ENCODE measurements at places on chromosomes 5 and 9.
A peak's percentile ranks its signal among the peaks of the same experiment; 100 is the strongest.

DNA sequence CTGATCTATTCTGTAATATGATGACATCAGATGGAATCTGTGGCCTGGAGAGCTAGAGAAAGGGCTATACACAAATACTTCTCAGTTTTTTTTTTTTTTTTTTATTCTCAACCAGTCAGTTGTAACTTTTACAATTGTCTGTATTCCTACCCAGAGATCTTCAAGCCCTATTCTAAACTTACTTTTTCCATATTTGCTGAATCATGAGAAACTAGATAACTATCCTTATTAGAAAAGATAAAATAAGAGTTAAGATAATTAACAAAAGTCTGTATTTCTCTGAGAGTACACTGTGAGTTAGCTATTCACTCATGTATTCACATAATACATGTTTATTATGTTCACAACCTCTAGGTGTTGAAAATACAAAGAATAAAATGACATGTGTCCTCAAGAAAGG lies 1575.9 kb downstream of the EFNA5 start:
- no peak for DNase-seq

GRCh38 chr9:121709798-121710197 lies 58.4 kb downstream of the DAB2IP start:
- no peak for DNase-seq

DNA sequence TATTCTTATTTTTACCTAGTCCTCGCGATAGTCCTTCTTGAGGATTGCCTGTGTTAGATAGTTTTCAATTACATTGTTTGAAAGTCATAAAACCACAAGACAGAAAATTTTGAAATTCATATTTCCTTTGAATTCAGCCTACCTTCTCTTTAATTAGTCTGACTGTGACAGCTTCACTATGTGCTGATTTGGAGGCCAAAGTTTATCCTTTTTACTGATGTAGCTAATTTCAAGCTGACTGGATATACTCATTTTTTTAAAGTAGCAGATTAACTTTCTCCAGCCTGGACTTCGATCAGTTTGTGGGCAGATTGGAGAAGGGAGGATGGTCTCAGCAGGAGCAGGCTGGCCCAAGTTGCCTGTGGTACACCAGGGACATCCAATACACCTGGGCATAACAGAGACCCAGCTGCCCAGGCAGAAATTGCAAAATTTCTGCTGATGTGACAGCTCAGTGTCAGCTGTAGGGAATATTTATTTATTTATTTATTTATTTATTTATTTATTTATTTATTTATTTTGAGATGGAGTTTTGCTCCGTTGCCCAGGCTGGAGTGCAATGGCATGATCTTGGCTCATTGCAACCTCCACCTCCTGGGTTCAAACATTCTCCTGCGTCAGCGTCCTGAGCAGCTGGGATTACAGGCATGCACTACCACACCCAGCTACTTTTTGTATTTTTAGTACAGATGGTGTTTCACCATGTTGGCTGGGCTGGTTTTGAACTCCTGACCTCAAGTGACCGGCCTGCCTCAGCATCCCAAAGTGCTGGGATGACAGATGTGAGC lies 24.2 kb downstream of the AGXT2 start:
- DNase-seq, result no peak

DNA sequence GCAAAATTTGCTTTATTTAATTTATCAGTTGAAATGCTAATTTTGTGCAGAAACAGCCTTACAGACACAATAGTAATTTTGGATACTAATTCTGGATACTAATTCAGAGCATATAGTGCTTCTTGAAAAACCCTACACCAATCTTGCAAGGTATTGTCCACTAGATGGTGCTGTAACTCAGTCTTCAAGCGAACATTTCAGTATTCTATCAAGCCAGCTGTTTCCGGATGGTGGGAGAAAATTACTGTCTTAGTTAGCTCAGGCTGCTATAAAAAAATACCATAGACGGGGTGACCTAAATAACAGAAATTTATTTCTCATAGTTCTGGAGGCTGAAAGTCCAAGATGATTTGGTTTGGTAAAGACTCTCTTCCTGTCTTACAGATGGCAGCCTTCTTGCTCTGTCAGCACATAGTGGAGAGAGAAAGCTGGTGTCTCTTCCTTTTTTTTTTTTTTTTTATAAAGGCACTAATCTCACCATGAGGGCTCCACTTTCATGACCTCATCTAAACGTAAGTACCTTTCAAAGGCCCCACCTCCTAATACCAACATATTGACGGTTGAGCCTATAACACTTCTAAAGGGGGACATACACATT lies 1306.5 kb upstream of the CDH9 start:
- no peak for DNase-seq

- no peak for DNase-seq
These were observed 37.3 kb downstream of the STK10 start for GRCh38 chr5:172150514-172151425.

DNA sequence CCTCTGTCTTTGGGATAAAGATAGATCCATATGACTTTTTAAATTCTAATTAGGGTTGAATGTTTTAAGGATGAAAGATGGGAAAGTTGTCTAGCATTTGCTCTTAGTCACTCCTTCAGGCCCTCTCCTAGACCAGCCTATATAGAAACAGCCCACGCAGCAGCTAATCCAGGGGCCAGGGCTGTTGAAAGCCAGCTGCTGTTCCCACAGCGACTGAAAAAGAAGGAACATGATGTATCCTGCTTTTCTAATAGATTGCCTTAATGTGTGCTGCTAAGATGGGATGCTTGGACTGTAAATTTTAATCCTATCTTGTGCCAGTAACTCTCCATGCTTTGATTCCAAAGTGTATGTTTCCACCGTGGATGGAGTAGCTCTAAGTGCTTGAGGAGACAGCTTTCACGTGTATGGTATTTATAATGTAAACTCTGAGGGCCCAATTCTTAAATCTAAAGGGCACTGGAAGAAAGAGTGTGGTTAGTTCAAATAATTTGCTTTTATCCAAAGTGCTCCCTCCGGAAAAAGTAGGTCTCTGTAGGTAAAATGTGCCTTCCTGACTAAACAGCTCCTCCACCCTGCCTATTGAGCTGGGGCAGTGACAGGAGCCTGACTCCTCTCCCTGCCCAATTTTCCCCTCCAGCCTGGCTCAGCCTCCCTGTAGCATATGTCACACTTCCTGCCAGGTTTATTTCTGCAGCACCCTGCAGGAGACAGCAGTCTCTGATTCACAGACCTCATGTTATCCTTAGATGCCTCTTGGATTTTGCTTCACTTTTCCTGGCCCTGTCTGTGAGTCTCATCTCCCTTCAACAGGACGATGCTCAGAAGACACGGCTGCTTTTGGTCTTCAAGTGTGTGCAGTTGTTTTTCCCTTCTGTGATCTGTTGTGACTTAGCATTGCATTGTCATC lies 33.2 kb downstream of the SLC36A1 start:
- DNase-seq, result peak; percentile 62

All from AG04449 (cell line).